ENCODE measurements at places on chromosomes 1 and 21.

GRCh38 chr1:212635141-212635631 lies 26.6 kb downstream of the ATF3 start:
- no peak for DNase-seq

GRCh38 chr1:230072866-230073265 lies 5.8 kb downstream of the GALNT2 start:
- no peak for DNase-seq

- DNase-seq = no peak
Observed at GRCh38 chr1:94865360-94865759, 45.2 kb downstream of the SLC44A3 start.

DNA sequence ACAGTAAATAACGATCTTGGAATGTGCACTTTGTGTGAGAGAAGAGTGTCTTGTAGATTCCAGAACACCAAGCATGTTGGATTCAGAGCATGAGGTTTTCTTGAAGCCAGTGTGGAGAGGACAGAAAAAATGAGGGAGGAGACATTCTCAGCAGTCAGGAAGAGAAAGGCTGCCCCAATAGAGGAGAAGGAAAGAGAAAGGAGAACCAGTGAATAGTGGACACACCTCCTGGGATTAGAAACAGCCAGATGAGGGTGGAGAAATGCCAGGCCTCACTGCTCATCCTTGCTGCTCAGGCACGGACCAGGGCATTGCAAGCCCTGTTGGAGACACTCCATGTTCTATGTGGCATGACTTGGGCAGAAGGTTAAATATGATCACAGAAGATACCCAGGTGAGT lies 69.0 kb upstream of the KAZN start:
- no peak for DNase-seq

DNA sequence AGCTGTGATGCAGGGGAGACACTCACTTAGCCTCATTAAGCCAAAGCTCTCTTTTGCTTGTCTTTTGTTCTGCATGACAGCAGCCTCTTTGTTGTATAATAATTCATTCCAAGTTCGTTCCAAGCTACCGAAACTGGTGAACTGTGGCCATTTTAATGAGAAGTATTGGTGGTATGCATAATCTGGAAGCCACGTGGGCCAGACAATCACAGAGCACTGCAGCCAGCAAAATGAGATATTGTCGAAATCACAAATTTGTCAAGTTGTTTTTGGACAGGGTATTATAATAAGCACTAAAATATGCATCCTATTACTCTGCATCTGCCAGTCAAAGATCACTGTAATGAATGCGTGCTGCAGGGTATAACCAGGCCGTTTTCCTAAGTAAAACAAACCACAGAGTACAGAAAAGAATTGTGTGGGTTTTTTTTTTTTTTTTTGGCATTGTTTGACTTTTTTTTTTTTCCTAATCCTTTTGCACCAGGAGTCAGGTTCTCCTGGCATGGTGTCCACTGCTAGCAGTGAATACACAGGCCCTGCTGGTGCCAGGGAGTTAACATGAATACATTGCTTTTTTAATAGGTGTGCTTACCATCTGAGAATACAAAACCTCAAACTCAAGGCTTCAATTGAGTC lies 423.9 kb downstream of the PTBP2 start:
- no peak for DNase-seq
